Activated CD4-positive, alpha-beta T cell treated with anti-CD3 and anti-CD28 coated beads for 36 hours (primary cell): ENCODE measurements at places on chromosomes 2 and 18.

- H3K27ac ChIP-seq, result no peak overlapping the region
- no peaks in the 10 kb centered on the region for H3K27me3 ChIP-seq
- no peak overlapping the region for H3K4me3 ChIP-seq
- H3K4me1 ChIP-seq, result no peaks in the 10 kb centered on the region
Observed at GRCh38 chr2:5937851-5938565, 245.8 kb downstream of the SOX11 start.

- DNase-seq, result no peak
- peaks cover 26% of the 10 kb centered on the region for H3K4me1 ChIP-seq
- H3K27ac ChIP-seq, result no peak overlapping the region
Observed at GRCh38 chr2:190859347-190860297, 21.0 kb upstream of the GLS start.

GRCh38 chr2:225013425-225014365 lies 28.6 kb downstream of the DOCK10 start:
- peaks cover 78% of the 10 kb centered on the region for H3K4me1 ChIP-seq
- peaks cover 9% of the 10 kb centered on the region for H3K36me3 ChIP-seq
- peak; percentile 31 for DNase-seq
- H3K27ac ChIP-seq, result peak overlapping the region; percentile 39

DNA sequence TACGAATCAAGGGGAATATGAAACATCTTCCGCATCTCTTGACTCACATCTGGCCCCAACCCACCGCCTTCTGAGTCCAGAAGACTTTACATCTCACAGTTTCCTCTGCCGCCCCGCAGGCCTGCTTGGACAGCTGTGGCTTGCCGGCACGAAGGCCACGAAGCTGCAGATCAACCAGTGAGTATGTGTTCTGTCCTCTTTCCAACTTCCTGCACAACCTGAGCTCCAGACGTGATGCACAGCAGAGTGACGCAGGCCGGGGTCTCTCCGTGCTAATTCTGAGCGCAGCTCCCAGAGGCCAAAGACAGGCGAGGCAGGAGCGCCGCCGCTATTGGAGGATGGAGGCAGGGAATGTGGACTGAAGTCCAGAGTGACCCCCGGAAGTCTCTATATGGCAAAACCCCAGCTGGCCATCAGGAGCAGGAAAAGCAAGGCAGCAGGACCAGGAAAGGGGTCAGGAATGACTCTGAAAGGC lies 93.5 kb downstream of the ZCCHC2 start:
- no peak for DNase-seq
- no peak overlapping the region for H3K4me3 ChIP-seq
- no peaks in the 10 kb centered on the region for H3K4me1 ChIP-seq
- no peak overlapping the region for H3K27ac ChIP-seq
- no peaks in the 10 kb centered on the region for H3K36me3 ChIP-seq

GRCh38 chr2:142874293-142874814 lies 3.1 kb upstream of the KYNU start:
- H3K4me3 ChIP-seq, result no peak overlapping the region
- no peak for DNase-seq
- H3K36me3 ChIP-seq, result no peaks in the 10 kb centered on the region
- H3K4me1 ChIP-seq, result no peaks in the 10 kb centered on the region
- H3K27me3 ChIP-seq, result no peaks in the 10 kb centered on the region

DNA sequence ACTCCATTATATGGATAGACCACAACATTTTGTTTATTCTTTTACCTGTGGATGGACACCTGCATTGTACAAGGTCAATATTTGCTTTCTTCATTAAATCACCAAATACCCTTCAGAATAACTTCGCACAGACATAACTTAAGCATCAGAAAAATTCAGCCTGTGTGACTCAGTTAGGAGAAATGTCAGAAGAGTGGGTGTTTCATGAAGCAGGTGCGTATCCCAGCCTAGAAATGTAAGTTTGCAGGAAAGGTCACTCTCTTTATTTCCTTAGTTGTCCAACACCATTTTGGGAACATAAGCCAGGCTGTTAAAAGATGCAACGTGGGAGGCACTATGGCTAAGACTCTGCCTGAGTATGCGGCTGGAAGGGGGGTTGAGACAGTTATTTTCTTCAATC lies 48.6 kb upstream of the FHL2 start:
- DNase-seq, result no peak
- H3K27me3 ChIP-seq, result peaks cover 4% of the 10 kb centered on the region
- no peak overlapping the region for H3K4me3 ChIP-seq
- H3K27ac ChIP-seq, result no peak overlapping the region
- no peaks in the 10 kb centered on the region for H3K4me1 ChIP-seq
- H3K36me3 ChIP-seq, result no peaks in the 10 kb centered on the region

DNA sequence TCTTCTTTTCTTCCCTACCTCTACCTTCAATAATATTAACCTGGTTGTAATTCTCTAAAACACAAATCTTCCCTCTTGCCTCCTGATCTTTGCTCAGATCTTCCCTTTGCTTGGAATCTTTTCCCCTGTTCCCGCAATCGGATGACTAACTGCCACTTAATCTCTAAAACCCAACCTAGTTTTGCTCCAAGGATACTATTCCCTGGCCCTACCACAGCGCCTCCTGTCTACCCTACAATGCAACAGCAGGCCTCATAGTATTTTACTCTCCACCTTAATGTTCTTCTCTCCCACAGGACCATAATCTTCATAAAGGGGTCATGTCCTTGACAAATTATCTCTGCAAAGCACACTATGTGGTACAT lies 246.8 kb upstream of the TNP1 start:
- no peak overlapping the region for H3K4me3 ChIP-seq
- H3K4me1 ChIP-seq, result peaks cover 9% of the 10 kb centered on the region
- H3K27ac ChIP-seq, result no peak overlapping the region
- DNase-seq, result no peak
- H3K27me3 ChIP-seq, result peaks cover 7% of the 10 kb centered on the region

DNA sequence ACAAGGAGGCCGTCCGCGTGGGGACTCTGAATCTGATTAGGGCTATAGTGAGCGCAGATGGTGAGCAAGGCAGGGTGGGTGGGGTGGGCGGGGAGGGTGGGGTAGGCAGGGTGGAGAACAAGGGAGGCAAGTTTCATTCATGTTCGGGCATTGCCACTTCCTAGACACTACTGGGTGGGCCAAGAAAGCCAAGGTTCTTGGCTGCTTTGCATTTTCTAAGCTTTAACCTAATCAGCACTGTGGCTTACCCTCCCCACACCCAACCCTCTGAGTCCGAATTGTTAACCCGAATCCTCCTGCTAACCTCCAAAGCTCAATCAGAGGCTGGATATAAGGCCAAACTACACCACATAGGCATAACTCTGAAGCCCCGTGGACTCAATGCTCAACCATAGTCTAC lies 18.1 kb downstream of the MROH2A start:
- H3K4me3 ChIP-seq, result no peak overlapping the region
- peaks cover 4% of the 10 kb centered on the region for H3K27me3 ChIP-seq
- H3K4me1 ChIP-seq, result peaks cover 2% of the 10 kb centered on the region
- no peak overlapping the region for H3K27ac ChIP-seq
- no peak for DNase-seq
- no peaks in the 10 kb centered on the region for H3K36me3 ChIP-seq

DNA sequence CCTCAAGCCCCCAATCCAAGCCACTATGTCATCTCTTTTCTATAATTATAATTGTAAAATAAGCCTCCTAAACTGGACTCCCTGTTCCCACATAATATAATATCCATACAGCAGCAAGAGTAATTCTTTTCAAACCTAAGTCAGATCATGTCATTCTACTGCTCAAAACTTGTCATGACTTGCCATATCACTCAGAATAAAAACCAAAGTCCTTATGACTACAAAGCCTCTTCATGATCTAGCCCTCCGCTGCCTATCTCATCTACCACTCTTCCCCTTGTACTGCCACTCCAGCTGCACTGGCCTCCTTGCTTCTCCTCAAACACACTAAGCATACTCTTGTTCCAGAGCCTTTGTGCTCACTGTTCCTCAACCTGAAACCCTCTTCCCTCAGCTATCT lies 69.9 kb downstream of the MEMO1 start:
- no peak overlapping the region for H3K27ac ChIP-seq
- H3K4me3 ChIP-seq, result no peak overlapping the region
- DNase-seq, result no peak
- H3K4me1 ChIP-seq, result peaks cover 35% of the 10 kb centered on the region

- H3K4me3 ChIP-seq, result no peak overlapping the region
- no peak overlapping the region for H3K27ac ChIP-seq
- no peaks in the 10 kb centered on the region for H3K4me1 ChIP-seq
- peaks cover 23% of the 10 kb centered on the region for H3K27me3 ChIP-seq
- no peaks in the 10 kb centered on the region for H3K36me3 ChIP-seq
- DNase-seq, result no peak
Observed at GRCh38 chr2:29259221-29259620, 144.0 kb downstream of the CLIP4 start.

DNA sequence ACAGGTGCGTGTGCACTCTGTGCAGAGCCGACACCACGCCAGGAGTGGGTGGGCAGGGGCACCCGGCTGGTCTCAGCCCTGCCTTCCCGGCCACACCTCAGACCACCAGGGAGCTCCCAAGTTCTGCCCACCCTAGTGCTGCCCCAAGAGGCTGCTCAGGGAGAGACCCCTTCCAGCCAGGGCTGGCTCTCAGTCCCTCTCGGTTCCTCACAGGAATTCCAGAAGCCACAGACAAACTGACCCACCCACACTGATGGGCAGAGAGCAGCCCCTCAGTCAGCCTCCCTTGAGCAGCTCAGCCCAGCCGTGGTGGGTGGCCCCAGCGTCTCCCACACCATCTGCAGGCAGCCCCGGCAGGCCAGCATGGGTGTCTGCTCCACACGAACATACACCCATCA lies 33.8 kb downstream of the GPC1 start:
- no peaks in the 10 kb centered on the region for H3K27me3 ChIP-seq
- no peak overlapping the region for H3K27ac ChIP-seq
- DNase-seq, result peak; percentile 2
- peaks cover 10% of the 10 kb centered on the region for H3K36me3 ChIP-seq
- H3K4me1 ChIP-seq, result no peaks in the 10 kb centered on the region

GRCh38 chr18:55833543-55833942 lies 245.6 kb upstream of the TCF4 start:
- no peak overlapping the region for H3K27ac ChIP-seq
- H3K4me3 ChIP-seq, result no peak overlapping the region
- no peaks in the 10 kb centered on the region for H3K4me1 ChIP-seq
- no peaks in the 10 kb centered on the region for H3K27me3 ChIP-seq
- DNase-seq, result no peak

- no peak overlapping the region for H3K4me3 ChIP-seq
- peaks cover 15% of the 10 kb centered on the region for H3K36me3 ChIP-seq
- H3K4me1 ChIP-seq, result peaks cover 14% of the 10 kb centered on the region
- DNase-seq, result no peak
Observed at GRCh38 chr2:47179388-47179787, 24.3 kb upstream of the STPG4 start.

- H3K4me1 ChIP-seq, result no peaks in the 10 kb centered on the region
- H3K27ac ChIP-seq, result no peak overlapping the region
- peaks cover 25% of the 10 kb centered on the region for H3K36me3 ChIP-seq
- H3K4me3 ChIP-seq, result no peak overlapping the region
Observed at GRCh38 chr2:32558492-32558891, 69.4 kb upstream of the TTC27 start.

- no peak overlapping the region for H3K4me3 ChIP-seq
- no peaks in the 10 kb centered on the region for H3K36me3 ChIP-seq
- DNase-seq, result no peak
- no peaks in the 10 kb centered on the region for H3K4me1 ChIP-seq
- H3K27me3 ChIP-seq, result no peaks in the 10 kb centered on the region
- H3K27ac ChIP-seq, result no peak overlapping the region
Observed at GRCh38 chr18:45637546-45638327, 22.5 kb downstream of the SLC14A2 start.

- no peaks in the 10 kb centered on the region for H3K27me3 ChIP-seq
- H3K4me3 ChIP-seq, result no peak overlapping the region
- no peak for DNase-seq
- no peaks in the 10 kb centered on the region for H3K4me1 ChIP-seq
- H3K27ac ChIP-seq, result no peak overlapping the region
- no peaks in the 10 kb centered on the region for H3K36me3 ChIP-seq
Observed at GRCh38 chr2:184444623-184445223, 153.6 kb upstream of the ZNF804A start.

DNA sequence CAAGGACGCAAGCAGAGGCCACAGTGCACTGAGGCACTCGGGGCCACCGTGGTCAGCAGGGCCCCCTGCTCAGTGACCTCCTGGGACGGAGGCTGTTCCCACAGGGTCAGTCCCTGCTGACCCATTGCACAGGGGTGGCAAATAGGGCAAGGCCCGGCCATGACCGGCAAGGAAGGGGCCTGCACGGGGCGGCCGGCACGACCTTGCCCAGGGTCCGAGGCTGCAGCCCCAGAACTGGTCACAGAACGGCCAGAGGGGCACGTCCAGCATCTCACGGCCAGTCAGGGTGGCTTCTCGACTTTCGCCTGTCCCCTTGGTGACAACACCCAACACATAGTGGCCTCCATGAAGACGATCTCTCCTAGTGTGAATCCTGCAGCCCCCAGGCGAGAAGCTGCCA lies 27.6 kb upstream of the OTOS start:
- H3K4me3 ChIP-seq, result no peak overlapping the region
- H3K4me1 ChIP-seq, result no peaks in the 10 kb centered on the region
- H3K36me3 ChIP-seq, result no peaks in the 10 kb centered on the region

- H3K27ac ChIP-seq, result no peak overlapping the region
- H3K27me3 ChIP-seq, result no peaks in the 10 kb centered on the region
- no peak for DNase-seq
- H3K36me3 ChIP-seq, result no peaks in the 10 kb centered on the region
- no peaks in the 10 kb centered on the region for H3K4me1 ChIP-seq
Observed at GRCh38 chr2:47223980-47224379, 68.9 kb upstream of the STPG4 start.

DNA sequence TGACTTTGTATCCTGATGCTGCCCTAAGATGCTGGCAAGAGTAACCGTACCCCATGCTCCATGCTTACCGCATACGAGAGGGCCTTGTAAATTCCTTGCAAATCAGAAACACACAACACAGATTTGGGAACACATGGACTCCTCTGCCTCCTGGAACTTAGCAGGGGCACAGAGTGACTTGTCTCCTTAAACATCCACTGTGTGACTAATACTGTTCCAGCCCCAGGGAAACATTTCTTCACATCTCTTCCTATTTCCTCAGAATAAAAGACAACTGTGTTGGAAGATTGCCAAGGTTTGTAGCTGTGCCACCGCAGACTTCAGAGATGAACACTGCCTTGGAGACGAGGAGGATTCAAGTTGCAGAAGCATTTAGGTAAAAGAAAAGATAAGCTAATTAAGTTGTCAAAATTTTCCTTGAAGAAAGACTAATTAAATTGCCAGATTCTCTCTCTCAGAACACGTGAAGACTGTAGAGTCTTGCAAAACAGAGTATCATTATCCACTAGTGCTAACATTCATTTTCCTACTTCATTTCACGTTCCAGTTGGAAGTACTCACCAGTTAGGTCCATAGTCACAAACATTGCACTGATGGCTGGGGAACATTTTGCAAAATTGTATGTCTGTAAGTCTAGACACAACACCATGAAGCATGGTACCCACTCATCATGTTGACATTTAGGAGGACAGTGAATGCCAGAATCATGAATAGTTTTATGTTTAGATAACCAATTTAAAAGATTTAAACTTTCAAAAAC lies 188.8 kb downstream of the TSN start:
- H3K4me1 ChIP-seq, result peaks cover 6% of the 10 kb centered on the region
- H3K27me3 ChIP-seq, result peaks cover 4% of the 10 kb centered on the region
- no peaks in the 10 kb centered on the region for H3K36me3 ChIP-seq
- no peak overlapping the region for H3K27ac ChIP-seq
- DNase-seq, result no peak

- no peaks in the 10 kb centered on the region for H3K36me3 ChIP-seq
- H3K27me3 ChIP-seq, result peaks cover 16% of the 10 kb centered on the region
- peaks cover 10% of the 10 kb centered on the region for H3K4me1 ChIP-seq
Observed at GRCh38 chr18:48544116-48544515, 5.3 kb downstream of the CTIF start.
